ENCODE measurements at places on chromosomes 3 and 15.
A peak's percentile ranks its signal among the peaks of the same experiment; 100 is the strongest.

- no peak for DNase-seq
Observed at GRCh38 chr3:49248840-49249227, 28.2 kb downstream of the C3orf62 start.

DNA sequence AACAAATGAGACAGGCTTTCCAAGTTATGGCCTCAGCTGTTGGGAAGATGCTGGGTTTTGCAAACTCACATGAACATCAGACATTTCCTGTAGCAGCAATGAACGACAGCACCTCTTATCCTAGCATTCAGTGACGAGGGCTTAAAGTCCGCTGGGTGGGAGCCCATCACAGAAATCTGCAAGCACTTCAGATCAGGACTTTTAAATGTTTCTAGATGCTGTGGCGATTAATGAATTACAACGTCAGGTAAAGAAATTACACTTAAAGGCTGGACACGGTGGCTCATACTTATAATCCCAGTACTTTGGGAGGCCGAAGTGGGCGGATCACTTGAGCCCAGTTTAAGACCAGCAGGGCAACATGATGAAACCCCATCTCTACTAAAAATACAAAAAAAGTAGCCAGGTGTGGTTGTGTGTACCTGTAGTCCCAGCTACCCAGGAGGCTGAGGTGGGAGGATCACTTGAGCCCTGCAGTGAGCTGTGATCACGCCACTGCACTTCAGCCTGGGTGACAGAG, 3.9 kb downstream of the AEN start:
- no peak for DNase-seq

GRCh38 chr3:101838691-101839090, 10.6 kb upstream of the NFKBIZ start:
- no peak for DNase-seq

DNA sequence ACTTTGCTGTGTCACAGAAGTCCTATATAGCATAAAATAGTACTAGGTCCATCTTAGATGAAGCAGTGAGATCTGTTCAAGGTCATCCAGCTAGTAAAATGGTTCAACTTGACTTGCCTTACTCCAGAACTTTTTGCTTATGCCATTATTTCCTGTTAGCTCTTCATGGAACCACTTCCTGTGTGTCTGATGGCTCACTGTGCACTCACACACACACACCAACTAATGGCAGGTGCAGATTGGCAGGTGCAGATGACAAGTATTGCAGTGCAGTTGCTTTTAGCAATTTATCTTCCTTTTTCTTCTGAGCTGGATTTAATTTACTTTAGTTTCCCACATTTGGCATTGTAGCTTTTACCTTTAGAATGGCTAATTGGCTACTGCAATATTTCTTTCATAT, 29.8 kb downstream of the GOLGA8S start:
- no peak for DNase-seq

GRCh38 chr3:29284497-29284896, 3.6 kb downstream of the RBMS3 start:
- DNase-seq: no peak

GRCh38 chr3:127819656-127820055, 2.7 kb downstream of the MGLL start:
- no peak for DNase-seq

DNA sequence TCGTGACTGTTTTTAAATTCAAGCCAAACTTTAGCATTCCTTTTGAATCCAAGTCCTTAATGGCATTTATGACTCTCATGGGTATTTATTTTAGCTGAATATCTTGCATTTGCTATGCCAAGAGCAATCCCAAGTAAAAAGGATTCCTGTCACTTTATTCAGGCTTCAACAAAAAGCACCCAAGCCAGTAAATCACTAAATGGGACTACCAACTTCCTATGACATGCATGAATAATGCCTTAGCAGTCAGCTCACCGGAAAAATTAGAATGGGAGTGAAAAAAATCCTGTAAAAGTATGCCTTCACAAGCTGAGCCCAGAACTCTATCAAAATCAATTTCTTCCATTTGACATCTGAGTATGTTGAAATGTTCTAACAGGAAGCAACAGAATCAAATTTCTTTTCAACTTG, 1297.9 kb downstream of the ROBO2 start:
- no peak for DNase-seq

- no peak for DNase-seq
Observed at GRCh38 chr15:89379251-89379695, 44.6 kb upstream of the POLG start.

DNA sequence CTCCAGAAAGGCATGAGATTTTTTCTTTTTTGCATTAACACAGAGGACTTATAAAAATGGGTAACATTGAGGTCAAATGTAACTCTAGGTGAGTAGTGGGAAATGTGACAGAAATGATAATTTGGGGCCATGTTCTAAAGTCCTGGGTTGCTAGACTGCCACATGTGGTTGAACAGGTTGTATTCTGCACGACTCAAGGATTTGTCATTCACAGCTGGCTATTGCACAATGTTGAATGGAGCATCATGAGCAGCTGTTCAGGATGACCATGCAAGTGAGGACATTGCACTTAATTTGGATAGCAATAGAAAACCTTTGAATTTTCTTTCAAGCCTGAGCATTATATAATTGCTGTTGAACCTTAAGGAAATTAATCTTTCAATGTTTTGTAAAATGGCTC, 396.6 kb downstream of the NAALADL2 start:
- DNase-seq: no peak

- no peak for DNase-seq
Observed at GRCh38 chr15:75420698-75421097, 30.8 kb downstream of the SIN3A start.

- DNase-seq: peak; percentile 36
Observed at GRCh38 chr3:58630076-58630709, 36.4 kb downstream of the FAM3D start.

GRCh38 chr15:90214553-90215196, 13.5 kb downstream of the SEMA4B start:
- no peak for DNase-seq

DNA sequence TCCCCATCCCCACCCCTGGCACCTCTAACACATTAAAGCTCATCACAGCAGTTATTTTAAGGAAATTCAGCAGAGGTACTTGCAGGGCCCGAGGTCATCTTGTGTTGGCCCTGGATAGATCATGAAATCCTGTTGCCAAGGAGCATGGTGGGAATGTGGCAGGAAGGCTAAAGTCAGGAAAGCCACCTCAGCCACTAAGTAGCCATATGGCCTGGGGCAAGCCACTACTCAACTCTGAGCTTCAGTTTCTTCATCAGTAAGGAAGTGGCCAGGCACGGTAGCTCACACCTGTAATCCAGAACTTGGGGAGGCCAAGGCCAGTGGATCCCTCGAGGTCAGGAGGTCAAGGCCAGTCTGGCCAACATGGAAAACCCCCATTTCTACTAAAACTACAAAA, 55.9 kb downstream of the LIPC start:
- no peak for DNase-seq

- DNase-seq: no peak
Observed at GRCh38 chr3:177484206-177484605, 286.9 kb upstream of the TBL1XR1 start.

DNA sequence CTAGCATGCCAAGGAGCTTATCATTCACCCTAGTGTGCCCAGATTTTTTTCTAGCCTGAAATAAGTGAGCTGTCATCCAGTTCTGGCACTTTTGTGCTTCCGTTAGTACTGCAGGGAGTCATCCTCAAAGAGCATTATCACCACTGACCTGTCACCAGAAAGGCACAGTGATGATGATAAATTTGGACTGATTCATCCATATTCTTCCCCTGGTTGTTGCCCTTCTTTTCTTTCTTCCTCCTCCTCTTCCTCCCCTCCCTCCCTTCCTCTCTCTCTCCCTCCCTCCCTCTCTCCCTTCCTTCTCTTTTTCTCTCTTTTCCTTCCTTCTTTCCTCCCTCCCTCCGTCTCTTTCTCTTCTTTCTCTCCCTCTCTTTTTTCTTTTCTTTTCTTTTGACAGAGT, 21.3 kb downstream of the SLC35G2 start:
- no peak for DNase-seq

DNA sequence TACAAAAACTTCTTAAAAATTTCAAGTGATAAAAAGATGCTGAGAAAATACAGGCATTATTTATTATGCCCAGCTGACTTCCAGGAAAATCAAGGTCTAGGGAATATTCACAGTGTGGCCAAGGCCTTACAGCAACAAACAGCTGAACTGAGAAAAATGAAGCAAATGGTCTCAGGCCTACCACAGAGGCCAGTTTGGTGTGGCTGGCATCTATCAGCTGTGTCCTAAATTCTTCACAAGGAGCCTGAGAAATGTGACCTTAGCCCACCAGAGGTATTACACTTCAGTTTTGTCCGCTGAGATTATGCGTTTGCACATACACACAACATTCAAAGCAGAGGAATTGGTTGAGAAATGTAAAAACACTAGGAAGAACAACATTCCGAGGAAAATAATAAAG, 77.4 kb downstream of the ANP32A start:
- no peak for DNase-seq

DNA sequence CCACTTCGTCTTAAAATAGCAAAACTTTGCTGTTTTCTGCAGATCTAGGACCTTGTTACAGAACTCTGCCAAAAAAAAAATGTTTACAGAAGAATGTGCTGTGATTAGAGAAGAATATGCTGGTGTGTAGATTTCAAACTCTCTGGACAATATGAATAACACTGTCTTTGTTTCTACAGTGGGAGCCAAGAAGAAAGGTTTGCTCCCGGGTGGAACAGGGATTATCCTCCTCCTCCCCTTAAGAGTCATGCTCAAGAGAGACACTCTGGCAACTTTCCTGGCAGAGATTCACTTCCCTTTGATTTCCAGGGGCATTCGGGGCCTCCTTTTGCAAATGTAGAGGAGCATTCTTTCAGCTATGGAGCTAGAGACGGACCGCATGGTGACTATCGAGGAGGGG, 27.3 kb downstream of the RBM6 start:
- no peak for DNase-seq

DNA sequence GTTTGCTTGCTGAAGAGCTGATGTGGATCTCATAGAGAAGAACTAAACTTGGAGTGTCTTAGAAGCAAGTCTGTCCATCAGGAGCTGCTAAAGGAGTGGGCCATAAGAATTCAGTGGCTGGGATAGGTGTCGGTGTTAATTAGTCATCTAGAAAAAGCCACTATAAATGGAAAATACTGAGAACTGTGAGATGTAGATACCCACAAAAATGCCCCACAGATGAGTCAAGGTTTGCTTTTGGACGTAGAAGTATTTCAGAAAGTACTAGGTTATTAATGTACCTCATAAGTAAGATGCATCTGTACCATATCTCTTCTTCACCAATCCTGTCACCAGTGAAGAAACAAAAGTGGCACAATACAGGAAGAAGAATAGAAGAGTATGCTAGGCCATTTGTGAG, 530.9 kb upstream of the TGFBR2 start:
- DNase-seq: no peak

- DNase-seq: no peak
Observed at GRCh38 chr15:59453474-59454215, 15.7 kb downstream of the FAM81A start.

- no peak for DNase-seq
Observed at GRCh38 chr3:79056498-79056897, 711.3 kb downstream of the ROBO1 start.

GRCh38 chr15:69536726-69537512, 84.3 kb downstream of the RPLP1 start:
- no peak for DNase-seq

GRCh38 chr15:89462198-89462912, 34.0 kb downstream of the RHCG start:
- no peak for DNase-seq

GRCh38 chr15:60757831-60758570, 279.1 kb upstream of the ICE2 start:
- no peak for DNase-seq

DNA sequence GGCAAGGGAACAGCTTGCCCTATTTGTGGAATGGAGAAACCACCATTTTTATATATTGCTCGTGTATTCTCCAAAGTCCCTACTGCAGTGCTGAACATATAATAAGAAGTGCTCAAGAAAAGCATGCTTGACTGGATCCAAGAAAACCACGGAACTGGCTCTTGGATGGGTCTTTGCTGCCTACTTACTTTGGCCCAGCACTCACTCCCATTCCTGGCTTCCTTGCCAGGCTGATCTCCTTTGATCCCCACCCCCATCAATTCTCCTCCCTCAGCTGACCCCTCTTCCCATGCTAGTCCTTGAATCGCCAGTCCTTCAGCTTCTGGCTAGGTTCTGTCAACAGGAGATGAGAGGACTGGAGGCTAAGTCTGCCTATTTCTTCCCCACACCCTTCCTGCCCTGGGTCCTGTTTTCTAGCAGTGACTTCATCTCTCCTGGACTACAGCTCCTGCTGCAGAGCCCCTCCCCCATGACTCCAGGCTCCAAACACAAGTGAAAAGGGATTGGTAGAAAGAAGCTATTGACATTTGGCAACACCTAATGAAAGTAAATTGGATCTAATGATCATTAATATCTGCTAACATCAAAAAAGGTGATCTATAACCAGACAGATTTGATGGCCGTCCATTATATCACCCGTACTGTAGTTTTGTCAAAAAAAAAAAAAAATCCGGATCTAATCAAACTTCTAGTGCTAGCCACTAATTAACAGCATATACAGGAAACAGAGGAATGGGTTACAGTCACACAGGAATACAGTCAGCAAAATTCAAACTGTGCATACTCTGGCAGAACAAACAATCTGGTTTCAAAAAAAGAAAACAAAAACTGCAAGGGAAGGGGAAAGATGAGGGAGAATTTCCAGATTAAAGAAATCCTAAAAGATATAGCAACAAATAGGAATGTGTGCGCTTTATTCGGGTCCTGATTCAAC, 7.8 kb downstream of the FAM240A start:
- DNase-seq: no peak
